ENCODE measurements at places on chromosomes 11 and 22.

DNA sequence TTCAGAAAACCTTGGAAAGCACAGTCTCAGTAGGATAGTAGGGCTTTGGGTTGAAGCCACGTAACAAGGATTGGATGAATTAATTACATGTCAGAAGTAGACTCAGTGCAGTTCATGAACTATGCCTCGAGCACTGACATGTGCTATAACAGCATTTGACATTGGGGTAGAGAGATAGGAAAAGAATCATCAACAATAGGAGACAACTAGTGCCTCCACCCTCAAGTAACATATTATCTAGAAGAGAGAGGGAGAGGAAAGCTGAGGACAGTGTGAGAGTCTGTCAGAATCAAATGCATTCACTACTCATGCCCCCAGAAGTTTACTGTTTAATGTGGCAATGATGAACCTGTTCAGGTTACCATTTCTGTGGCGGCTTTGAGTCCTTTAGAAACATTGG, 26.4 kb downstream of the MMP13 start:
- no peak for DNase-seq

DNA sequence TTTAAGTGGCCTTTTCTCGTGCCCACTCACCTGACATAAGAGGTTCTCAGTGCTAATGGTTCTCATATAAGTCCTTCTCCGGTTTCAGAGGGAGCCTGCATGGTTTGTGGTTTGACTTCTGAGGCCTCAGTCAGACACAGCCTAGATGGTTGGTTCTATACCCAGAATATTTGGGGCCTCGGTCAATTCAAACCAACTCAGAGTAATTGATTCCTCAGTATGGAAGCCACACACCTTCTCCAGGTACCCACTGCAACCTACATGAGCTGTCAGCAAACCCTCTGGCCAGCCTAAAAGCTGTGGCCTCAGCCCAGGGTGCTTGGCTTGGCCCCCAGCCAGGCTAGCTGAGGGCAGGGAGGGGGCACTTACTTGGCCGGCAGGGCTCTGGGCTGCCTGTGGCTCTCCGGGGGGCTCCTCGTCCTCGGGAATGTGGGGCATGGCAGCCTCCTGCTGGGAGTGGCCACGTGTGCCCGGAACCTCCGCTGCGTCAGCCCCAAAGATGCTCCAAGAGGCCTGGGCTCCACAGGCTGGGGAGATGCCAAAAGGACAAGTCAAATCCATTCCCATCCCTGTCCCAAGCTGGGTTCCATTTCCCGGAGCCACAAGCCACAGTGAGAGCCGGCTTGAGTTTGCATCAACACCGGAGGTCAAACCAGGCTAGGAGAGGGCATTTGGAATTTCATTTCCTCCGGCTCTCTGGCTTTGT, 41.7 kb downstream of the IRAG1 start:
- DNase-seq: no peak

DNA sequence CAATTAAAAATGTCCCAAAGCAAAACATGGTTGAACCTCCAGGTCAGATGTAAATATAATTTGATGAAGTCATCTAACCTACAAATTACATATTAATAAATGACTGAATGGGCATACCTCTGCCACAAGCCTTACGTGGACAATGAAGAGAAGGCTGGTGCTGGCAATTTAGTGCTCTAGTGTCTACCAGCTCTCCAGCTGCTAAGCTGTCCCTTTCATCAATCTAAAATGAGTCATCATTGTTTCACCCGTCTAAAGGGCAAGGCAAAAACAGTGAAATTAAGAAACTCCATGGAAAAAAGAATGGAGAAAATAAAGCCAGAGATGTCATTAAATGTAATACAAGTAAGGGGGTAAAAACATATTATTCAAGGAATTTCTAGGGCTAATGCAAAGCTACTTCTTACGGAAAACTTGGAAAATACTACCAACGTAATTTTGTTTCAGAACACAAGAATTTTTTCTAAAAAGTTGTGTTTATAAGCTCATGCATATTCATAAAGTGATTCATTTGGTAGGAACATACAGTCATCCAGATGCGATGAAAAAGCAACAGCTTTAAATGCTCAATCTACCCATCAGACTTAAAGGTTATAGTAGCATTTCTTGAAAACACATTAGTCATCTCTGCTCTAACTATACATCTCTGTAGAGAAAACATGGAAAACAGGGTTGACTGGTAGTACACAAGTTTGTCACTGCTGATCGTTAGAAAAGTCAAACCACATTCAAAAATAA, 71.5 kb downstream of the SIK3 start:
- DNase-seq: no peak

DNA sequence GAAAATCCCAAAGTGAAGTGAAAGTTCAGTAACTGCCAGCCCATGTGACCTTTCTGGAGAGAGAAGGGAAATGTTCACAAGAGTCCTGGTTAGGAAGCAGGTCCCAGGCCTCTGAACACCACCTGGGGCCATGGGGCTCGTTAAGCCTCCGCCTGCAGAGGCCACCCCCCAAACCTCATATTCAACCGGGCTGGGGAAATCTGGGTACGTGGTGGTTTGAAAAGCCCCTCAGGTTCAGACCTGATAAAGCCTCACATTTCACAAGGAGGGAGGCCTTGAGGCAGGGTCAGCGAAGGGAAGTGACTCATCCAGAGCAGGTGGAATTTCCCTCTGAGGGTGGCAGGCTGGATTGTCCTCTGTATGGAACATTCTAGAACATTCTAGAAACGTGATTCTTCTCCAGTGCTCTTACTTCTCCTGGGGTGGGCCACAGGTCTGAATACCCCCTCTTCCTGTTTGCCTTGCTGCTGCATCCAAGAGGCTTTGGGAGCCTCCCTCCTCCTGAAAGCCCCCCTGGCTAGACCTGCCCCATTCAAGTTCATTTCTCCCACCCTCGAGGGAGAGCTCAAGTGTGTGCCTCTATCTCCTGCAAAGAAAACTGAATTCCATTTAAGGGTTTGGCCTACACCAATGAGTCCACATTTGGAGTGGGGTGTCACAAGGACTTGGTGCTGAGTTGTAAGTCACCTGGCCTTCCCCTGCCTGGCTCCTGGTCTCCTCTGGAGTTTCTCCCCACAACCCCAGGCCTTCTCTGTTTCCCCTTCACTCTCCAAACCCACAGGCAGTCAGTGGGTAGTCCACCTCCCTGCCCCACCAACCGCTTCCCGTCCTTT, 6.3 kb downstream of the FXYD2 start:
- DNase-seq: no peak

GRCh38 chr11:792873-793272, 3.0 kb upstream of the CEND1 start:
- DNase-seq: no peak

GRCh38 chr11:35842958-35843357, 100.9 kb upstream of the LDLRAD3 start:
- no peak for DNase-seq

DNA sequence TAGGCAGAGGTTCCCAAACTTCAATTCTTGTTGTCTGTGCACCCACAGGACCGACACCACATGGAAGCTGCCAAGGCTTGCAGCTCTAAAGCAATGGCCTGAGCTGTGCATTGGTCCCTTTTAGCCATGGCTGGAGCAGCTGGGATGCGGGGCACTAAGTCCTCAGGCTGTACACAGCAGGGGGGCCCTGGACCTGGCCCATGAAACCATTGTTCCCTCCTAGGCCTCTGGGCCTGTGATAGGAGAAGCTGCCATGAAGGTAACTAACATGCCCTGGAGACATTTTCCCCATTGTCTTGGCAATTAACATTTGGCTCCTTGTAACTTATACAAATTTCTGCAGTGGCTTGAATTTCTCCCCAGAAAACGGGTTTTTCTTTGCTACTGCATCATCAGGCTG, 43.6 kb upstream of the SLC6A5 start:
- no peak for DNase-seq

GRCh38 chr11:60164550-60165075, 18.3 kb downstream of the MS4A6A start:
- no peak for DNase-seq

DNA sequence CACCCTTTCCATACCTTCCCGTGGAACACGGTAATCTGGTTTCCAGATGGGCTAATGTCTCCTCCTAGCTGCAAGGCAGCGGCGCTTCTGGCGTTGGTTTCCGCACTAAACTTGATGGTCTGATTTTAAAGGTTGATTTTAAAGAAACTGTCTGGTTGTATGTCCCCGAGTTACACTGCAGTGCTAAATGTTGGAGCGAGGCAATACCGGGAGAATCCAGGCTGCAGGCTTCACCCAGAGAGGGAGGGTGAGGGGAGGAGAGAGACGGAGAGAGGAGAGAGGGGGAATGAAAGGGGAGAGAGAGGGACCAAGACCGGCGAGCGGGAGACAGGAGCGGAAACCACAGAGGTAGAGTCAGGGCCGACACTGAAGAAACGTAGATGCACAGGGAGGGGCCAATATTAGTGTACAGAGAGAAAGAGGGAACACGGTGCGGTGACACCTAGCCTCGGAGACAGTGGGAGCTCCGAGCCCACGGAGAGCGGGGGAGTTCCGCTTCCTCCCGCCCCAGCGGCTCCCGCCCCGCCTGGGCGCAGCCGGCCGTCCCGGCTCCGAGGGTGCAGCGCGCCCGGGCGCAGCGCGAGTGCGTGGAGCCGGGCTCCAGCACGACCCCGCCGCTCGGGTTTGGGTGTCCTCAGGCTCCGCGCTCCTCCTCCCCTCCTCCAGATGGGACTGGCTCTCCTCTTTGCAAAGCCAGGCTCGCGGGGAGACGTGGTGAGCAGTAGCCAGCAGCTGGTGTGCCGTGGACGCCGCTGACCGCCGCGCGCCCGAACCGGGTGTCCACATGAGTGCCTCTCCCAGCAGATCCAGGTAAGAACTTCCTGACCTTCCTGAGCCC, 71.9 kb upstream of the GRAMD1B start:
- peak; percentile 23 for DNase-seq

DNA sequence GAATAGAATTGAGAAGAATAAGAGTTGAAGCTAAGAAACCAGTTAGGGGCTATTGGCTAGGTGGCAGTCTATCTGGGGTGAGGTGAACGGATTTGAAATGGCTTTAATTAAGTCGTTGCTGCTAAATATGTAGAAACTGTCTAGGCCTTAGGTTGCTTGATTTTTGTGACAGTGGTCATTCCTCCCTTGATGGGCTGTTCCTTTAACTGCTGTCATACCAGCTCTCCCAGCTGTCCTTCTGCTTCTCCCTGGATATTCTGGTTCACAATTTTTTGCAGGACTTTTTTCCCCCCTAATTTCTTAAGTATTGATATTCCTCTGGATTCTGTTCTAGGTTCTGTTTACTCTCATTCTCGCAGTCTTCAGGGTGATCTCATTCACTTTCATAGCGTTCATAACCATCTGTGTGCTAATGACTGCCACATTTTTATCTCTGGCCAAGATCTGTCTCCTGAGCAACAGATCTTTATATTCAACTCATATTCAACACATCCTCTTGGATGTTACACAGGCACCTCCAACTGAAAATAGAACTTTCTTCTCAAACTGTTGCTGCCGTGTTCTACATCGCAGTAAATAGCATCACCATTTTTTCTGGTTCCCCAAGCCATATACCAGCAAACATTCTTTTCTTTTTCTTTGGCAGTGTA, 134.1 kb downstream of the UVRAG start:
- DNase-seq: no peak

DNA sequence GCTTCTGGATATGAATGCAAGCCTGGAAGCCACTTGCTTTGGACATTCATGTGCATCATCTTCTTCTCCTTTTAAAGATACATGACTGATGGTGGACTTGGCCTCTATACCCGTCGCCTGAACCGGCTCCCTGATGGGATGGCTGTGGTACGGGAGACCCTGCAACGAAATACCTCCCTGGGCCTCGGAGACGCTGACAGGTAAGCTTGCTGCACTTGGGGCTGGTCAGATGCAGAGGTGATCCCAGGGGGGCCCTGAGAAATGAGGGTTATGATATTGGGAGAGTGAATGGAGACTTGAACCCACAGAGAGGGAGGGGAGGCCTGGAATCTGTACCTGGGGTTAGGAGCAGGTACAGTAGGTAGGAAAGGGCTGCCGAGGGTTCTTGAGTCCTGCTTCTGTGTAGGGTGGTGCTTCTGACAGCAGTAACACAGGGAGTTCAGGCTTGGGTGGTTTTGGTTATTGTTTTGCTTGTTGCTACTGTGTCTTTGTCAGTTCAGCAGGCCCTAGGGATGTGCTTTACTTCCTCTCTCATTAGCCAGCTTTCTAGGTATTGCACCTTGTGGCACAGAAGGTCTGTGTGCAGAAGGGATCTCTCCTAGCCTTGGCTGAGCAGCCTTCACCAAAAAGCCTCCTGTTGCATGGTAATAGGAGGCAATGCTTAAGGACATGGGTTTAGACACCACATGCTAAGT, 176.1 kb downstream of the DBX1 start:
- DNase-seq: no peak

- DNase-seq: peak; percentile 34
These were observed at the start of gene CD248 for GRCh38 chr11:66316849-66317251. CD248 (minus strand) TSS chr11:66317044; CDS start chr11:66317027, 17 bp downstream.

DNA sequence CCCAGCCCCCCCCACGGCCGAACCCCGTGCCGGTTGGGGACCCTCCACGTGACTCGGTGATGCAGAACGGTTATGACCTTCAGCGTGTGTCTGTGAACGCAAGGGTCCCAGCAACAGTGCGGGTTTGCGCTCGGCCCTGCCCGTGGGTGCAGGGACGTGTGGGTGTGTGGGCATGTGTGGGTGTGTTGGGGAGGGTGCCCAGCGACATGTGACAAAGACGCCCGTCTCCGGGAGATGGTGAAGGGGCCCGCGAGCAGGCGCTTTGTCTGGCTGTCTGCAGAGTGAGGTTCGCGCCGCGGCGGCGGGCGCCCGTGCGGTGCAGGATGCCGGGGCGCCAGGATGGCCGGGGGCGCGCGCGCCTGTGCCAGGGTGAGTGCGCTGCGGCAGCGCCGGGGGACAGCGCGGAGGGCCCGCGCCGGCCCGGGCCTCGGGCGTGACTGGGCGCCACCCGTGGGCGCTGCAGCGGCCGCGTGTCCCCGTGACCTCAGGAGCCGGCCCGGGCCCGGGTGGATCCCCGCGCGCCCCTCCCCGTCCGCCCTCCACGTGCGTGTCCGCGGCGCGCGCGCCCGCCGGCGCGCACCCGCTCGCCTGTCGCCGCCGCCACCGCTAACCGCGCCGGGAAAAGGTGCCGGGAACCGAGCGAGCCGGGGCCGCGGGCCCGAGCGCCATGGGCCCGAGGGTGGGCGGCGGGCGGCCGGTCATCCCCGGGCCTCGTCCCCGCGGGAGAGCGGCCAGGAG, at the start of gene LRFN4:
LRFN4 (plus strand) TSS at position 569 of the 738 bp plus-strand sequence. CDS start 681 bp downstream, outside the sequence.
- DNase-seq: no peak

GRCh38 chr11:108965306-108966001, 300.6 kb downstream of the DDX10 start:
- DNase-seq: no peak

- no peak for DNase-seq
These were observed 37.1 kb downstream of the IGHMBP2 start for GRCh38 chr11:68940651-68941323.

Data from NCI-H1694 (cell line).